ENCODE measurements at places on chromosomes 16 and 17. TPM values are rescaled to one million over a fixed set of nuclear protein-coding genes. Genes with fewer than 3 reads are reported as not detected.

AGRP gene
- total RNA-seq, result not detected

SLC12A3 gene
- not detected for total RNA-seq

KRT20 gene
- total RNA-seq, result not detected

DNA sequence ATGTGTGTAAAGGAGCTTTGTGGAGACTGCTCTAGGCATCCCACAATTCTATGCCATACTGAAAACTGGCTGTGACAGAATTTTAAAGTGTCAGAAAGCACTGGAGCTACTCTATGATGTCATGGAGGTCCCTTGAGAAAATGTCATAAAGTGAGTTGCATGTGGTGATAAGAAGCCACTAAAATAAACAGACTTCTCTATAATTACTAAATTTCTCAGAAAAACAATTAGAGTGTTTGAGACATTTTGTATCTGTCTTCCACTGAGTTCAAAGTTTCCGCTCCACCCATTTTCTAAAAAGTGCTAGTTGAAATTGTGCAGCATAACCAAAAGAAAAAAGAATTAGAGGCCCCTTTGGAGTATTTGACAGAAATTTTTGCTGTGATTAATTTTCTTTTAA, 603.9 kb downstream of the KCNJ2 start:
- DNase-seq, result no peak

DNA sequence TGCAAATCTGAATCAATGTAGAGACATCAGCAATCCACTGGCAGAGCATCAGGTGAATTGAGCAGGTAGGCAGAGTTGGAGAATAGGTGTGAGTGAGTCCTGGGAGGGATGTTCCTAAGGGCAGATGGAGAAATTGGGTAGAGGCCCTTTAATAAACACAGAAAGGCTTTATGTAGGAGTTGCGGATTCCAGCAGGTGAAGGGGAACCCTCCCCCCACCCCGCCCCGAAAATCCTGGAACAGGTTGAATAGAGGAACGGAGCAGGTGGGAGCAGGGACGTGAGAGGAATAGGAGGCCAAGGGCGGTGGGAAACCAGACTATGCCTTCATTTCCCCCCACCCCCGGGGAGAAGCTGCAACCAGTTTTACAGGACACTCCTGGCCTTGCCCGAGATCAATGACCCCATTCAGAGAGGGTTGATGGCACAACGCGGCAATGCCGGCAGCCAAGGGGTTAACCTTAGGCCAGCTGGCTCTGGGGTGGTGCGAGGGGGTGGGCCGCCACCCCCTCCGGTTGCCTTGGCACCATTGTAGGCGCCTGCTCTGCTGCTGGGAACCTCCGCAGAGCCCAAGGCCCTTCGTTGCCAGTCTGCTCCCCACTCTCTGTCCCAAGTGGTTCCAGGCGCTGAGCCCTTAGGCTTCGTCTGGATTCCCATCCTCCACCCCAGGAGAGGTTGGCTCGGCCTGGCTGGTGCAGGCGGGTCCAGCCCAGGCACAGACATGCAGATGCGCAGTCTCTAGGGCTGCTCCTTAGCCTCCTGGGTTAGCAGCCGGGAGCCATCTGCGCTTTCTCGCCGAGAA, 814 bp upstream of the RUNDC3A start:
- no peak for DNase-seq

DNA sequence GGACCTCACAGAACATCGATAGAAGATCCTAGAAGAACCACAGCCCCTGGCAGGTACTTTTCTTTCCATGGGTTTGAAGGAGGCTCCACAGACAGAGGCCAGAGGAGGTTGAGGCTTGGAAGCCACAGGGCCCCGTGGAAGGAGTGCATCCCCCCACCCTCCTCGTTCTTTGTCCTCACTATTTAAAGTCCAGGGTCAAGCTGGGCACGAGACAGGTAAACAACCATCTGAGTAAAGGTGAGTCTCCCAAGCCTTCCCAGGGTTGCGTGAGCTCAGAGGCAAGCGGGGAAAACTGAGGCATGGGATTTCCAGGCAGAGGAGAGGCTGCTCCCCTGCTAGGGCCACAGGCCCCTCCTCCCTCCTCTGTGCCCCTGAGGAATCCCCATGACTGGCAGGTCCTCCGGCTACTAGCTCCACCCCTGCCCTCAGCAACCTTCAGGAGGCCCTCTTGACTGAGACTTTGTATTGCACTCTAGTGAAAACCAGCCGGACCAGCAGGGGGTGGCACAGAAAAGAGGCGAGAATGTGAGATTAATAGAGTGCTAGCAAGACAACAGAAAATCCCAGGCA, 927 bp upstream of the SULT1A2 start:
- DNase-seq, result no peak

DNA sequence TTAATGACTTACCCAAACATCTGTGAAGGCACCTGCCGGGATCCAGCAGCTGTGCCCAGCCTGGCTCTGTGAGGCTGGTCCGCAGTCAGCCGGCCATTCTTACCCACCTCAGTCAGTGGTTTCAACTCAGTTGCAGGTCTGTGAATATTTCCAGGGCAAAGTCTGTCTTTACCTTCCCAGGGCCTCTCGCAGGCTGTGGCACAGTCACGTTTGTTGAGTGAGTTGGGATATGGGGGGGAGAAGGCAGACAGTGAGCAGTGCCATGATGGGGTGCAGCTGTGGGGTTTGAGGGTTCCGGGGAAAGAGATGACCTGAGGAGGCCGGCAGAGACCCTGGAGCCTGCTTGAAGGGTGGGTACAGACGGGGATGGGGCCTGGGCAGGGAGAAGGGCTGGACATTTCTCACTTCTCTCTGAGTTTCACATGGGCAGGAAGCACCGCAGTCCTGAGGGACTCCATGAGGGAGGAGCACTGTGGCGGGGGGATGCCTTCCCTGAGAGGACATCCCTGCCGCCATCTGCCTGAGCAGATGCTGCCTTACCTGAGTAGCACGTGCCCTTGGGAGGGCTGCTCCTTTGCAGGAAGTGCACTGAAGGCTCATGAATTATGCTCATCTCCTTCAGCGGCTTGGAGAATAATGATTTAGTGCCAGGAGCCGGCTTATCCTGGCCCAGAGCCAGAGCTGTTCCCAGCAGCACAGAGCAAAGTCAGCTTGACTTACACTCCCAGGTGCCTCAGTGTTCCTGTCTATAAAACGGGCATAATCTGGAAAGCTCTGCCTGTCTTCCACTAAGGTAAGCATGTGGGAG, 48.1 kb downstream of the KSR1 start:
- no peak for DNase-seq

- DNase-seq, result no peak
Observed at GRCh38 chr16:2386990-2387389, 42.3 kb upstream of the CCNF start.
